Activated T-helper 17 cell treated with anti-CD3 and anti-CD28 coated beads, Interleukin-2, amount 50 U/mL, for 72 hours (primary cell): ENCODE measurements at places on chromosomes 12 and 14.

GRCh38 chr12:29768372-29768771, 15.4 kb downstream of the TMTC1 start:
- no peaks in the 10 kb centered on the region for H3K36me3 ChIP-seq
- no peak overlapping the region for H3K27ac ChIP-seq
- H3K27me3 ChIP-seq = no peaks in the 10 kb centered on the region

- no peak for ATAC-seq
- H3K4me1 ChIP-seq = no peaks in the 10 kb centered on the region
- no peak overlapping the region for H3K4me3 ChIP-seq
- no peak overlapping the region for H3K27ac ChIP-seq
- peaks cover 74% of the 10 kb centered on the region for H3K36me3 ChIP-seq
- no peaks in the 10 kb centered on the region for H3K27me3 ChIP-seq
Measured at GRCh38 chr12:79776111-79776510, 85.3 kb upstream of the PAWR start.

GRCh38 chr12:39269492-39269891, 173.4 kb downstream of the KIF21A start:
- no peak overlapping the region for H3K27ac ChIP-seq
- no peak overlapping the region for H3K4me3 ChIP-seq
- H3K4me1 ChIP-seq = no peaks in the 10 kb centered on the region
- peaks cover 15% of the 10 kb centered on the region for H3K27me3 ChIP-seq
- H3K36me3 ChIP-seq = no peaks in the 10 kb centered on the region

DNA sequence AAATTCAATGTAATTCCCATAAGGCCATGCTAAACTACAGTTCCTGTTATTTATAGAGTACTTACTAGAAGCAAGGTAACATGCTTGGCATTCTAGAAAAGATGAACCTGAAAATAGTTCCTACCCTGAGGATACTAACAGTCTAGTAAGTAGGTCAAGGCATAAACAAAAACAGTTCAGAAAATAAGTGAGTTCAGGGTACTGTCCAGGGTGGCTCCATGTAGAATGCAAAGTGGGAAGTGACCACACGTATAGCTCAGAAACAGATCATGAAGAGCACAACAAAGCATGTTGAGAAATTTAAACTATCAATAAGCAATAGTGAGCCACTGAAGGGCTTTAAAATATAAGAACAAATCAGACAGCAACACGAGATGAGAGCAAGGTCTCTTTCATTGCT, 2.3 kb downstream of the TMED10 start:
- H3K36me3 ChIP-seq = peaks cover 52% of the 10 kb centered on the region
- H3K4me1 ChIP-seq = peaks cover 32% of the 10 kb centered on the region
- ATAC-seq = no peak

DNA sequence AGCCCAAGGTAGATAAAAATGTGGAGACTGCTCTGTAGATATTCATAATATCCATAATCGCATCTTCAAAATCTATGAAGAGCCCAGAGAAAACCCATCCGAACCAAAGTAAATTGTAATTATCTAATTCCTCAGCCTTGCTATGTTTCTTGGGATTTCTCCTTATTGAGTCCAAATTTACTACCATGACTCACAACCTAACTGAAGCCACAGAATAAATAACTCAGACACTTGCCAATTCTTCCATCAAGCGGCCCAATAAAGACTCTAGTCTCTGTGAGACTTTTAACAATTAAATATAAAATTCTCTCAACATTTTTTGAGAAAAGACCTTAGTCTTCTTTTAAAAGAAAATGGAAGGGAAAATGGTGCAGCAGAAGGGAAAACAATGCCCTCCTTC, 409.8 kb downstream of the DAD1 start:
- H3K36me3 ChIP-seq = no peaks in the 10 kb centered on the region
- no peaks in the 10 kb centered on the region for H3K27me3 ChIP-seq
- ATAC-seq = no peak
- no peaks in the 10 kb centered on the region for H3K4me1 ChIP-seq
- no peak overlapping the region for H3K4me3 ChIP-seq
- no peak overlapping the region for H3K27ac ChIP-seq

- no peaks in the 10 kb centered on the region for H3K36me3 ChIP-seq
- H3K27ac ChIP-seq = no peak overlapping the region
- ATAC-seq = no peak
- H3K4me1 ChIP-seq = no peaks in the 10 kb centered on the region
- H3K27me3 ChIP-seq = no peaks in the 10 kb centered on the region
Measured at GRCh38 chr12:80632835-80633234, 74.6 kb upstream of the MYF6 start.

DNA sequence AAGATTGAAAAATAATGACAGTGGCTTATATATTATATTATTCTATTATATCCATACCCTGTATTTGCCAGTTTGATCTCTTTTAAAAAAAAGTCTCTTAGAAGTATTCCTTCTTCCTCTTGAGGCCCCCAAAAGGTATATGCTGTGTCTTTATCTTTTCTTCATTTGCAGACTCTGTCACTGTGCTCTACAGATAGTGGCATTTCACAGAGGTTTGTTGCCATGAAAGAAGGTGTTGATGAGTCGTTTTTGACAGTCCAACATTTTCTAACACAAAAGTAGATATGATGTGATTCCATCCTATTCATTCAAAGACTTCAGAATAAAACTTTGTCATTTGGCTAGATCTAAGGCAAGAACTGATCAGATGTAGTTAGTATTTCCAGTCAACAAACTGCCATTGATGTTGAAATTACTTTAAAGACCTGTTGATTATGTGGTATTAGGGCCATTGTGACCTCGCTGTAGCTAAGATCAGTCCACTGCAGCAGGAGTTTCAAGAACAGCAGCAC, at the start of gene CCDC196:
Gene CCDC196 (plus strand): TSS at position 462 of the 512 bp plus-strand sequence. CDS start 132 bp downstream, outside the sequence.
- H3K27me3 ChIP-seq = no peaks in the 10 kb centered on the region
- no peak for ATAC-seq
- peaks cover 6% of the 10 kb centered on the region for H3K4me1 ChIP-seq
- no peak within 1 kb of the TSS for H3K4me3 ChIP-seq
- H3K27ac ChIP-seq = peak within 1 kb of the TSS; percentile 48
- no peaks in the 10 kb centered on the region for H3K36me3 ChIP-seq

DNA sequence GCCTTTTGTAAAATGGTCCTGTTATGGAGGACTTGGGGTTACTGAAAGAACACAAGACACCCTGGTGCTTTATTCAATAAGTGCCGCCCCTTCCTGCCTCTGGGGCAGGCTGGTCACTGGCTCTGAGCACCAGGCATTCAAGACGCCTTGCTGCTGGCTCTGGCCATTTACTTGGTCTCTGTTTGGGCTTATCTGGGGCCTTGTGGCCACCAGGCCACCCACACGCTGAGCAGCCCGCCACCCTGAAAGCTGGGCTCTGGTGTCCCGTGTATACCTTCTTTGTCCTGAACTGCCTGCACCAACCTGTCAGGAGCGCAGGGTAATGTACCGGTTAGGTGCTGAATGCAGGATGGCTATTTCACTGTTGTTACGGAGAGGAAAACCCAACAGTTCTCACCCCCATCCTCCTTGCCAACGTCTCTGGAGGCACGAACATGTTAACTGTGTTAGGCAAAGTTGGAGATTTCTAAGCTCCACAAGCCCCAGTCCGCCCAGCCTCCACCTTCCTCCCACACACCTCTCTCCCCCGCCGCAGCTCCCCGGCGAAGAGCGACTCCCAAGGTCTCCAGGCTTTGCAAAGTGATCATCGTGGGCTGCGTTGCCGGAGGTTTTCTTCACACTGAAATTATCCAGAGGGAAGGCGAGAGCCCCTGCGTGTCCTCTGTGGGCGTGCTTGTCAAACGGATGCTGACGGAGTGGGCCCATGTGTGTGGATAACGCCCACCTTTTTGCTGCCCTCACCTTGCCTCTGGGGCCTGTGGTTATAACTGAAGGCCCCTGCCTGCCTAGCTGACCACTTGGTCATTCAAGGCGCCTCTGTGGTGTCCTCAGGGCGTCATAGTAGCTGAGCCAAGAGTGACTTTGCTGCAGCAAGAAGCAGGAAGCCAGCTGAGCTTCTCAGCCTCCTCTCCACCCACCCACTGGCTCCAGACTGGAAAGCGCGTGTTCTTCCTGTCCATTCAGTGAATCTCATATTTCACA, 18.8 kb upstream of the BEGAIN start:
- H3K4me1 ChIP-seq = no peaks in the 10 kb centered on the region
- no peak overlapping the region for H3K27ac ChIP-seq
- H3K36me3 ChIP-seq = no peaks in the 10 kb centered on the region
- ATAC-seq = no peak
- peaks cover 6% of the 10 kb centered on the region for H3K27me3 ChIP-seq

GRCh38 chr14:100403802-100404365, 80.7 kb downstream of the SLC25A47 start:
- peaks cover 25% of the 10 kb centered on the region for H3K4me1 ChIP-seq
- H3K36me3 ChIP-seq = no peaks in the 10 kb centered on the region
- H3K27ac ChIP-seq = no peak overlapping the region
- ATAC-seq = no peak
- H3K4me3 ChIP-seq = no peak overlapping the region

GRCh38 chr12:105721051-105721825, 390.7 kb downstream of the C12orf75 start:
- H3K27me3 ChIP-seq = peaks cover 20% of the 10 kb centered on the region
- no peak overlapping the region for H3K4me3 ChIP-seq
- no peak overlapping the region for H3K27ac ChIP-seq

GRCh38 chr12:89417246-89417977, 65.1 kb upstream of the DUSP6 start:
- no peak overlapping the region for H3K27ac ChIP-seq
- H3K4me3 ChIP-seq = no peak overlapping the region
- H3K27me3 ChIP-seq = no peaks in the 10 kb centered on the region
- no peak for ATAC-seq

DNA sequence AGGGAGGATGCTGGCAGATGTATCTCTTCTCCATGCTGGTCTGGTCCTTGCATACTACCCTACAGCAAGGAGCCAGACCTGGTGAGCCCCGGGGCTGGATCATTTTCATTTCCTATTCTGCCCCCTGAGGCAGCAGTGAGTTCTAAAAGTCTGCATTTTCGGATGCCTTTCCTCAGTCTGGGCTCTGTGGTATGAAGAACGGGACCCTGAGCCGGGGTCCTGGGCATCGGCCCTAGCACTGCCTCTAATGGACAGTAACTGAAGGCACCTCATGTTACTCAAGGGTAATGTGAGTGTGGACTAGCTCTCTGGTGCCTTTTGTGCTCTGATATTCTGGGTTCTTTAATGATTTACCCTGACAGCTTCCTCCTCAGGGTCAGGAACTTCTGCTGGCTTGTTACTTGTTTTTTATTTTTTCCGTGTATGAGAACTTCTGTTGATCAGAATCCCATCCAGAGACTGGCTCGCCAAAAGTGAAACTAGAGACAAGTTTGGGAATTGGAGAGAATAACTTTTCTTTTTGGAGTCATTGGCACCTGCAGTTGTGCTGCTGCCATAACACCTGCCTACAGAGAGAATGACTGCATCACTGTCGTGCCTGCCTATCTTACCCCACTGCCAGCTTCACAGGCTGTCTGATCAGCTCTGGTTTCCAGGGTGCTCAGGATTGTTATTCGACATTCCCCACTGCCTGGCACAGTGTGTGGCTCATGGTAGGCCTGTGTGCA, 62.3 kb downstream of the SUSD6 start:
- H3K36me3 ChIP-seq = peaks cover 79% of the 10 kb centered on the region
- H3K27ac ChIP-seq = peak overlapping the region; percentile 98
- H3K4me3 ChIP-seq = peak overlapping the region; percentile 84

DNA sequence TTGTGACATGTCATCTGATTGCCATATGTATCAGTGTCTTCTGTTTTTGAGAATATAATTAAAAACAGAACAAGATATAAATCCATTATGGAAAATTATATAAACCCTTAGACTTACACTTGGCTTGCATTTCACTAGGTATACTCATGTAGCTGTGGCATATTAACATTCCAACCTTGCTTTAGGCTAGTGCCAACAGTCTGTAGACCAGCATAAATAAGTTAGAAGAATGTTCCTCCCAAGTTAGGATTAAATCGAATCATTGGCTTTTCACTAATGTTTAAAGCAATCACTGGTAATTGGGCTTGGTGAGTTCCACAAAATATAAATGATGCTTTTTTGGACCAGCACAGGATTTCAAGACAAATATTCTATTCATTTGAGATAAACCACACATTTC, 103.0 kb downstream of the LIN7A start:
- H3K36me3 ChIP-seq = no peaks in the 10 kb centered on the region
- H3K4me1 ChIP-seq = no peaks in the 10 kb centered on the region
- ATAC-seq = no peak

DNA sequence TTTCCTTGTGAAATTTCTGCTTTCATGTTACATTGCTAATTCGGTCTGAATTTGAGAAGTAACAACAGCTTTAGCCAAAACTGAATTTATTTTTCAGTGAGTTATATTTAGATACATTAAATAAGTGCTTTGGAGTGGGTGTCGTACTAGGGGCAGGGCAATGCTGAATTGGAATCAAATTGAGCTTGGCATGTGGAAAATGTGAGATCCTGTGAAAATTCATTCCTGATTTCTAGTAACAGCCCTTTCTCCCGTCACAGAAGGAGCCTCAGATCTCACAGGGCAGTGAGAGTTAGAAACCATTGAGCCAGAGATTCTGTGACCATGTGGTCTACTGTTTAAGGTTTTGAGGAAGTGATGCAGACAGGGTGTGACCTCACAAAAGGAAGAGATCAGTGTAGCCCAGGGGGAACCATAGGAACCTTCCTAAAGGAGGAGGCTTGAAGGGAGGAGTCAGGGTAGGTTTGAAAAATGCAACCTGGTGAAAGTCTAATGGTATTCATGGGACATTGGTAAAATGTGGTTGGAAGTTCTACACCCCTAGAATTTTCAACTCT, 1136.8 kb downstream of the AACS start:
- no peaks in the 10 kb centered on the region for H3K4me1 ChIP-seq
- no peak overlapping the region for H3K27ac ChIP-seq
- no peak for ATAC-seq
- H3K36me3 ChIP-seq = no peaks in the 10 kb centered on the region
- H3K27me3 ChIP-seq = peaks cover 4% of the 10 kb centered on the region
- no peak overlapping the region for H3K4me3 ChIP-seq

DNA sequence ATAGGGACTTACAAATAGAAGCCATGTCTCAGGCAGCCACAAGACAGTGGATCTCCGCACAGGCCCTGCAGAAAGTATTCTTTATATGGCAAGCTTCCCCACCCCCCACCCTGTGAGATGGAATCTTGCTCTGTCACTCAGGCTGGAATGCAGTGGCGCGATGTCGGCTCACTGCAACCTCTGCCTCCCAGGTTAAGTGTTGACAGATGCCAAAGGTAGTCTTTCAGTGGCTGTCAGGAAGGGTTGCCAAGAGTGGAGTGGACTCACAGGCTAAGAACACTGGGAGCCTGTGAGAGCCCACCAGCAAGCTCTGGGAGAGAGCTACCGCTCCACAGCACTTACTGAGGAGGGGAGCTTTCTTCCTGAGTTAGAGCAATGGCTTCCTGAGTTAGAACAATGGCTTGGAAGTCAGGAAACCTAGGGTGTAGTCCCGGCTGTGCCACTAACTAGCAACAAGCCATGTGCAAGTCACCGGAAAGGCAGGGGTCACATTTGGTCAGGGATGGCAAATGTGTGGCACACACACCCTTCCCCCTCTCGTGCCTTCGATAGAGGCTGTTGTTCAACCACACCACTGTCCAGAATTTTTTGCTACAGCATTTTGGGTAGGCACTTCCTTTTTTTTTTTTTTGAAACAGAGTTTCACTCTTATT, 2.6 kb downstream of the RNASE1 start:
- no peak for ATAC-seq
- H3K36me3 ChIP-seq = no peaks in the 10 kb centered on the region
- H3K27ac ChIP-seq = no peak overlapping the region
- peaks cover 14% of the 10 kb centered on the region for H3K27me3 ChIP-seq

GRCh38 chr14:30177781-30178180, 250.1 kb upstream of the PRKD1 start:
- H3K4me3 ChIP-seq = no peak overlapping the region
- ATAC-seq = no peak

- H3K36me3 ChIP-seq = no peaks in the 10 kb centered on the region
- H3K4me3 ChIP-seq = no peak overlapping the region
- no peaks in the 10 kb centered on the region for H3K27me3 ChIP-seq
- ATAC-seq = peak; percentile 92
- H3K4me1 ChIP-seq = no peaks in the 10 kb centered on the region
Measured at GRCh38 chr12:109763201-109763841, 49.7 kb downstream of the FAM222A start.
